ENCODE measurements at places on chromosomes 7 and 10.
A peak's percentile ranks its signal among the peaks of the same experiment; 100 is the strongest.

- DNase-seq = no peak
Observed at GRCh38 chr10:97336006-97336405, 1.5 kb upstream of the FRAT2 start.

DNA sequence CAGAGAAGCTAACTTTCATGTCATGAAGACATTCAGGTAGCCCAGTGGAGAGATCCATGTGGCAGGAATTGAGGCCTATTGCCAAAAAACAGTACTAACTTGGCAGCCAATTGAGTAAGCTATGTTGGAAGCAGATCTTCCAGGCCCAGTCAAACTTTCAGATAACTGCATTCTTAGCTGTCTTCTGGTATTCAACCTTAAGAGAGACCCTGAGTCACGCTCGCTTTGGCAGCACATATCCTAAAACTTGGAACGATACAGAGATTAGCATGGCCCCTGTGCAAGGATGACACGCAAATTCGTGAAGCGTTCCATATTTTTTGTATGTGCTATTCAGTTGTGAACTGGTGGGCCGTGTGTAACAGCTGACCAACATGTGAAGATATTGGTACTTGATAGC is 17.6 kb upstream of the ZNF518A start:
- DNase-seq = peak; percentile 26

DNA sequence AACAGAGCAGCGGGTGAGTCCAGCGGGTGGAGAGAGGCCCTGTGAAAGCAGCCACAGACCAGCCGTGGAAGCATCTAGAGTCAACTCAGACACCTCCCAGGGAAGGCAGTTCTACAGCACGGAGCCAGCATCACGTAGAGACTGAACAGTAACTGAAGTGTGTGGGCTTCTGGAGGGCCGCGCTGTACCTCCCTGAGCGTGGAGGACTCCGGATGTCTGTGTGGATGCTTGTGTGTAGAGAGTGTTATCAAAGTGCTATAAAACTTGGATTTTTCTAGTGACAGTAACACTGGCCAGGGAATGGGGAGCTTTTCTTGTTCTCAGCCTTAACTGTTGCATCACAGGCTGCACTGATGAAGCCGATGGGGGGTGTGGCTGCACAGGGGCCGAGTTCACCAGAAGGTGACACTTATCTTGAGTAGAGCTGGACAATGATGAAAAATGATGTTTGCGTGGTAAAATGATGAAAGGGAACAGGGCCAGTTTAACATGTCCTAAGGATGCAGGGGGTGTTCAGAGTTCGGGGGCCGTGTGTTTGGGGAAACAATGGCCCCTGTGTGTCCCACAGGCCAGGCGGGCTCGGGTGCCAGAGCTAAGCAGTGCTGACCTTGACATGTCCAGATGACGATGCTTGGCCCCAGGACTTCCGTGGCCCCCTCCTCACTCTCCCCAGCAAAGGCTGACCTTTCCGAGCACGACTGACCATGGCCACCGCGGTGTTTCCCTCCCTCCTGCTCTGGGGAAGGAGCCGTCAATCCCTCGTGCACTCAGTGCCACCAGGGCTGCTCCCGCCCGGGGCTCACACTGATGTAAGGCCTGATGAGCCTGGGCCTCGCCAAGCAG is 21.9 kb downstream of the MNX1 start:
- DNase-seq = no peak

- no peak for DNase-seq
Observed at GRCh38 chr7:552868-553635, 33.4 kb upstream of the PDGFA start.

DNA sequence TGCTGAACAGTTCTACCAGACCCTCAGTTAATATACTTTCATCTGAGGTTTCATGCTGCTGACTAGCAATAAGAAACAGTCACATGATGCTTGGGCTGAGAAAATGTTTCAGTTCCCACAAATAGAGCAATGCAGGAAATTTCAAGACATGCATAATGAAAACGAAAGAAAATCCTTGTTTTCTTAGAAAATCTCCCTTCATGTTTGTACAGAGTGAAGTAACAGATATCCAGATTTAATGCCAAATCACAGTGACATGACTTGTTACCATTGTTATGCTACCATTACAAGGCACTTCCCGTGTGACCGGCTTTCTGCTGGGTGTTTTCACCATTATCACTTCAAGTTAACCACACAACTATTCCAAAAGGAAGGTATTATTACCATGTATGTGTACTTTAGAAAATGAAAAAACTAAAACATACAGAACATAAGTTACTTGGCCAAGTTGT is 121.7 kb downstream of the DOCK4 start:
- no peak for DNase-seq

- no peak for DNase-seq
Observed at GRCh38 chr10:91108820-91109219, 111.6 kb upstream of the PCGF5 start.
